Stimulated activated CD4-positive, alpha-beta T cell treated with anti-CD3 and anti-CD28 coated beads, TNF-alpha, amount 100 ng/mL, for 4 hours (primary cell): ENCODE measurements at places on chromosomes 12 and 14.

DNA sequence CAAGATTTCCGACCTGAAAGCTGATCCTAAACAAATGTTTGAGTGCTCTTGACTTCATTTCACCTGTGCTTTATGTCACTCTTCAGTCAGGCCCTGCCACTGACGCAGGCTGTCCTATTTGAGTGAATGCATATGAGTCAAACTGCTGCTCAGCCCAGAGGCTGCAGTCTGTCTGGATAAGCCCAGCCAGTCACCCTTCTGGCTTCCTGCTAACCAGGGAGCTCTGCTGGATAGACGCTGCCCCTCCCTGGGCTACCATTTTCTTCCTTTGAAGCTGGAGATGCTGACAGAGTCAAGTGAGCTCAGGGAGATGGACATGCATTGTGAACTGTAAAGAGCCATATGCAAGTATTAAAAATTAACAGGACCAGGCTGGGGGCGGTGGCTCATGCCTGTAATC, 5.1 kb upstream of the TUNAR start:
- DNase-seq = no peak

- no peak for DNase-seq
These were observed 17.2 kb downstream of the RILPL1 start for GRCh38 chr12:123516216-123516780.

DNA sequence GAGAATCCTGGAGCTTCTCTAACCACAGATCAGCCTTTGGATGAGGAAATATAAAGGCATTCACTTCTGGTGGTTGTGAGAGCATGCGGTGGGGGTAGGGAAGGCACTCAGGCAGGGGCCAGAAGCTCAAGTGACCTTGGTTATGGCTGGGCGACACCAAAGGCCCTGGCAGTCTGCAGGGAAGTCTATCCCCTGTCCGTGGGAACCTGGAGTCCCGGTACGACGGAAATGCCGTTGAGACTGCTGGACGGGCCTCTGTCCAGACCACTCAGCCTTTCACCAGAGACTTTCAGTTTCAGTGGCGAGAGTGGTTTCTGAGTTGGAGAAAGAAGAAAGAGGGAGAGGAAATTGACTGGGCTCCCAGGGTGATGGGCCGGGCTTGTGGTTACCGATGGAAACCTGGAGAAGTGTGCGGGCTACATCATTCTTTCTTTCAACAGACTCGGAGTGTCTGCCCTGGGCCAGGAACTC, 20.9 kb downstream of the ISCA2 start:
- DNase-seq = no peak

DNA sequence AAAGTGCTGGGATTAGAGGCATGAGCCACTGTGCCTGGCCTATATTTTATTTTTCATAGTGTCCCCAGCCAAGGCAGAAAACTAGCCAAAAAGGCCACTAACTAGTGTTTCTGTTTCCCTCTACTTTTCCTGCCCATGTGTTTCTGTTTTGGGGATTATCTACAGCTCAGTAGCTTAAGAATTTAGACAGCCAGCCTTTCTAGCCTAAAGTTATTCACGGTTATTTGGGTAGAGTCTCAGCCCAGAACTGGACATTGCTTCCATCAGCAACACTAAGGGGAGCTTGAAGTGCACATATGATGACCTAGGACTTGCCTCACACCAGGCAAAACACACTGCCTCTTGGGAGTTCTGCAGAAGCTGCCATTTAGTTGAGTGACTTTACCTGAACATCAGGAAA, 17.9 kb downstream of the PROX2 start:
- DNase-seq = no peak

- no peak for DNase-seq
These were observed 18.6 kb upstream of the MDM1 start for GRCh38 chr12:68350753-68351152.

- no peak for DNase-seq
These were observed 421.1 kb downstream of the DPF3 start for GRCh38 chr14:72472845-72473244.

- DNase-seq = no peak
These were observed 20.5 kb downstream of the BRAP start for GRCh38 chr12:111664961-111665865.

GRCh38 chr14:77133720-77134338, 7.8 kb downstream of the ZDHHC22 start:
- DNase-seq = no peak

- no peak for DNase-seq
These were observed 84.8 kb downstream of the HELB start for GRCh38 chr12:66387117-66387516.

DNA sequence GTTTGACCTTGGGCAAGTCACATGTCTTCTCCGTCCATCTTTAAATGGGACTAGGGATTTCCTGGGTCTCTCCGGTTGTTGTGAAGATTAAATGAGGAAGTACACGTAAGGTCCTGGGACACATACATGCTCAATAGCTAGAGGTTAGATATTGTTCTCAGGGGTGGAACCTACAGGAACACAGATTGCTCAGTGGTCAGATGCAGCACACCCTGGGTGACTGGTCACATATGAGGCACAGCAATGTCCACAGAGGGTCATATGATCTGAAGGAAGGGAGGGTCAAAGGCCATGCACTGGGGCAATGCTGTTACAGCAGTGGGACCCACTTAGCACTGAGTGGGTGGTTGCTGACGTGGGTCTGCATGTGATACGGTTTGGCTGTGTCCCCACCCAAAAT, 11.4 kb upstream of the SLC8B1 start:
- no peak for DNase-seq

DNA sequence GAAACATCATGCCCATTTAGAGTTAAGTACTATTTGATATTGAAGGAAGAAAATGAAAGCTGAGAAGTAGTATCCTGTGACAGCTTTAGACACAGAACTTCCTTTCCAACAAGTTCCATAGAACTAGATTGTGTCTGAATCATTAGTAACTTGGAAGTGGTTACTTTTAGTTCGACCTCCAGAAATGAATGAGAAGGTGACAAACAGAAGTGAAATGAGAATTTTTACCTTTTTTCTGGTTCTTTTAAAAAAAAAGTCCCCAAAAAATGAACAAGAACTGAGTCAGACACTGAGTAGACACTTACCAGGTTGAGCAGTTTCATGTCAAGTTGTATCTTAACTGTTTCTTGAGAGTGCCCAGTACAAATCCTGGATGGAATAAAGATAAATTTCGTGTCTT, 3.0 kb downstream of the ATP6V0A2 start:
- DNase-seq = no peak

DNA sequence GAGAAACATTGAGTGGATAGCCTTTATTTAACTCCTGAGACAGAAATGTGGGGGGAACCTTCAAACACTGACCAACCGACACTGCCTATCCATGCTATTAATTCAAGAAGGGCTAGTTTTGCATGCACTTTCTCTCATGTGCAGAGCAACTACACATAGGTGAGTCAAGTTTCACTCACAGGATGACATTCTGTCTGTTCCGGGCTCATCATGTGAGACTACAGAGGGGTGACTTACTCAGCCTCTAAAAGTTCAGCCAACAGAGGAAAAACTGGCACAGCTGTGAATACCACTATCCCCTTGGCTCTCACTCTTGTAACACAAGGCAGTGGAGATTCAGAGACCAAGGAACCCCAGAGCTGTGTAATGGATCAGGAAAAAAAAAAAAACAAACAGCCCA, 13.3 kb downstream of the BEST3 start:
- DNase-seq = no peak

GRCh38 chr12:12926571-12927071, 25.3 kb downstream of the GPRC5D start:
- DNase-seq = no peak

DNA sequence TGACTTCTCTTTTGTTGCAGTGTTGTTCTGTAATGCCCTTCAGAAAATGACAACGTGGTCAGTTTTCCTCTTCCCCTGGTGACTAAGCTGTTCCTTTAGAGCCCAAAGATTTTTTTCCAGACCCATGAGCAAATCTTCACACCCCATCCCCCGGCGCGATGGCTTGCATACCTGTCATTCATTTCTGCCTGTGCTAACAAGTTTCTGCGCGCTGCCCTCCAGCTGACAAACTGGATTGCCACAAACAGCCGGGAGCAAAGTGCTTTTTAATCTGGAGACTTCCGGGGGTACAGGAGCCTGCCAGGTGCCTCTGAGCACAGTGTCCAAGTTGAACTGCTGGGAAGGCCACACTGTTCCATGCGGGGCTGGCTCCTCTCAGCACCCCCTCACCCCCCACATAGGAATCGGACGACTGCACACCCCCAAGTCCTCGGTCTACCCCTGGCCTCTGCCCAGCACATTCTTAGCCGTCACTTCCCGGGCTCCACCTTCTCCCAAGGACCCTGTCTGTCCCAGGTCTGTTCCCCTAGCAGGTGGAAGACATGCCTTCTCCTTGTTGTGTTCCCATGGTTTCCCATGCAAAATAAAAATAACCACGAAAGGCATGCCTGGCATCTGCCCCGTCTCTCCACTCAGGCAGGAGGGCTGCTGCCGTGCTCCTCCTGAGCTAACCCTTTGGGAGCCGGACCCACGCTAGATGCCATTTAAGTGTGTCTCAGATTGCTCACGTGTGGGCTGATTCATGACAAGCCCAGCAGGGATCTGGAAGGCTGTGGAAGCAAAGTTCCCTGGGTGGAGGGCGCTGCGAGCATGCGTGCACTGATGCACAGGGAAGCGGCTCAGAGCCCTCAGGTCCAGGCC, 14.1 kb downstream of the RILPL1 start:
- no peak for DNase-seq

GRCh38 chr12:111789779-111790178, 23.0 kb downstream of the ALDH2 start:
- DNase-seq = no peak

- no peak for DNase-seq
These were observed 1455.6 kb upstream of the TMEM132C start for GRCh38 chr12:126811391-126811790.

DNA sequence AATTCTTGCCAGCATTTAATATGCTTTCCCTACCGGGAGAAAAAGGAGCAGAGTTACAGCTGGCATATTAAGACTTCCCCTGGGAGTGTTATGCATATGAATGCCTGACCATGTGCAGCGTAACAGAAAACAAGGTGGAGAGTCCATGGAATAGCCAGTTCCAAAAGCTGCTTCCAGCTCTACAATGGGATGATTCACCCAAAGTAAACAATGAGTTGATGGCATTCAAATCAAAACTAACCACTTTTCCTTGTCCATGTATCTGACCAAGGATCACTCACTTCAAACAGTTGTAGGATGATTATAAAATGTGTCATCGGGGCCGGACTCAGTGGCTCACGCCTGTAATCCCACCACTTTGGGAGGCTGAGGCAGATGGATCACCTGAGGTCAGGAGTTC, 48.1 kb upstream of the BICDL1 start:
- DNase-seq = no peak

GRCh38 chr12:5432011-5432400, at the start of gene NTF3:
Gene NTF3 (plus strand): TSS chr12:5432108. CDS start chr12:5432325, 217 bp downstream.
- no peak for DNase-seq

GRCh38 chr12:99498756-99499155, 148.8 kb upstream of the GARIN6 start:
- DNase-seq = no peak

DNA sequence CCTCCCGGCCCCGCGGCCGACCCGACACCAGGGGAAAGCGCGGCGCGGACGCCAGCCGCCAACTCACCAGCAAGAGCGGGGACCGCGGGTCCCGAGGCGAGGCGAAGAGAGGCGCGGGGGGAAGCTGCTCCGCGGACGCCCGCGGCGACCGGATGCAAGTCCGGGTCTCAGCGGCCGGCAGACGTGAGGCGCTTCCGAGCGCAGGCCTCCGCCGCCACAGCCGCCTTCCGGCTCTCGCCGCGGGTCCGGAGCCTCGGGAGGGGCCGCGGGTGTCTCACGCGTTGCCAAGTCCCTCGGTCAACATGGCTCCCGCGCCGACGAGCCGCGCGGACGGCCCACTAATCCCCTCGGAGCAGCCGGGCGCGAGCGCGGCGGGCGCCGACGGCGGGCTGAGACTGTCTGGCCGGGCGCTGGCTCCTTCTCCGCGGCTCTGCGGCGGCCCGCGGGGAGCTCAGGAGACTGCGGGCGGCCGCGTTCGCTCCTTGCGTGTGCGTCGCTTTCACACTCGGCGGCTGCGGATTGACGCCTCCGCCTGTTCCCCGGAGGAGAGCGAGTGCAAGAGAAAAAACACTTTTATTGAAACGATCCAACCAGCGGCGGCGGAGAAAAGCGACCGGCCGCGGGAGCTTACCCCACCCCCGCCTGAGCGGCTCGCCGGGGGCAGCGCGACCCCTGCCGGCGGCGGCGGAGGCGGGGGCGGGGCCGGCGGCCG, at the start of gene CDK17:
TSS of gene CDK17 (minus strand) at position 521 of the 712 bp plus-strand sequence. CDS start 65,603 bp downstream, outside the sequence.
- peak; percentile 79 for DNase-seq

DNA sequence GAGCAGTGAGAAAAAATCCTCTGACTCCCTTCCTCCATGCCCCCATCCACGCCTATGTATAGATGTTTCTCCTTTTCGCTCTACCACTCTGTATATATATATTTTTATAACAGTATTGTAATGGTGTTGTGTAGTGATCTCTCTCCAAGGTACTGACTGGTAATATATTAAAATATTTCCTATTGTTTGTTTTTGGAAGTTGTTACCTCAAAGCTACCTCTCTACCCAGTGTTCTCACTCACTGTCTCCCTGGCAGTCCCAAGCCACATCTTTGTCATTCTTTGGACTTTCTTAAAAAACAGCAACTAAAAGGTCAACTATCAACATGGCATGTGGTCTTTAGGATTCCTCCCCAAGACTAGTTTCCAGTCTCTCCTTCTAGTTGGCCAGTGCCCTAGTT, 15.7 kb upstream of the RMST start:
- no peak for DNase-seq

DNA sequence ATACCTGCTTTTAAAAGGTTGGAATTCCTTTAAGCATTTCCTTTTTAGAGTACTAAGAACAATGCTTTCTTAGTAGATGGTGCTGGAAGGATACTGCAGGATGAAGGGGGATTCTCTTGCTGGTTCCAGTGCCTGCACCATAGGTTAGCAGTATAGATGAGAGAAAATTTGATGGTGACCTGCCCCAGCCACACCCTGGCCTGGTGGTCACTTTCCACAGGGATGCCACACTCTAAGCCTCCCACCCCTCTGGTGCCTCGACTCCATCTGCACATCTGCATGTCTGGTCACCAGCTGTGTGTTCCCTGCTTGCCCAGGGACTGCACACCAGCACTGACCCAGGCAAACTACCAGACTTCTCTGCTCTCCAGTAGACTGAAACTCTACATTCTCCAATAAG, 19.1 kb downstream of the SLC2A3 start:
- no peak for DNase-seq

DNA sequence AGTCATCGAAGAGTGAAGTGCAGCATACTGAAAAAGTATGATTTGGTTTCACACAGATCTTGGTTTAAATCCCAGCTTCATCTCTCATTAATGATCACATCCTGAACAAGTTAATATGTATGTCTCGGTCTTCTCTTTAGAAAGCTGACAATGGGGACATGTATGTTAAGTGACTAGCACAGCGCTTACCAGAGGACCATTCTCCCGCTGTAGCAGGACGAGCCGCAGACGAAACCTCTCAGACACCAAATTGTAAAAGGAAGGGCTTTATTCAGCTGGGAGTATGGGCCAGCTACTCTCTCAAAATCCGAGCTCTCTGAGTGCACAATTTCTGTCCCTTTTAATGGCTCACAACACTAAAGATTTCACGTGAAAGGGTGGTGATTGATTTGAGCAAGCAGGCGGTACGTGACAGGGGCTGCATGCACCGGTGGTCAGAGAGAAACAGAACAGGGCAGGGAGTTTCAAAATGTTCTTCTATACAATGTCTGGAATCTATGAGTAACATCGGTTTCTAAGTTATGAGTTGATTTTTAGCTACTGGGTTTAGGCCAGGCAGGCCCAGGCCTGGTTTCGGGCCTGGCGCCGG, 682.4 kb downstream of the DIO2 start:
- DNase-seq = no peak
